ENCODE measurements at places on chromosomes 5 and 9.
A peak's percentile ranks its signal among the peaks of the same experiment; 100 is the strongest.

DNA sequence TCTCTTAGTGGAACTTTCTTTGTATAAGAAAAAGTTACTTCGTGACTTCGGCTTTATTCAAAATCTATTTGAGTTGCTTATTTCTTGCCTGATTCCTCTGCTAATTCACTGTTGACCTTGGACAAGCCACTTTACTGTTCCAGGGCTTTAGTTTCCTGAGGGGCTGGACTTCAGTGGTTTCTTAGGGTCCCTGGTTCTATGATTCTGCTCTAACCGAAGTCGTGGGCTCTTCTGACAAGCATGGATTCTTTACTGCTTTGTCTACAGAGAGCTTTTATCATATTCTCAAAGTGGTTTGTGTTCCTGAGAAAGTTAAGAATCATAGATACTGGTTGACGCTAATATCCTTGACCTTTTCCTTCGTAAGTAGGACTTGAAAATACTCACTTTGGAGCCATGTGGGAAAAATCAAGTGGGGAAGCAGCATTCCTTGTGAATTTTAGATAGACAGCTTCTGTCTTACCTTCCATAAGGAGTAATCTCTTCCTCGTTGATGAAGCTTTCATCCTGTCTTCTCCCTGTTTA, 21.1 kb downstream of the EXOSC2 start:
- no peak for DNase-seq

GRCh38 chr5:16935231-16936149, 598 bp downstream of the MYO10 start:
- DNase-seq: peak; percentile 76

DNA sequence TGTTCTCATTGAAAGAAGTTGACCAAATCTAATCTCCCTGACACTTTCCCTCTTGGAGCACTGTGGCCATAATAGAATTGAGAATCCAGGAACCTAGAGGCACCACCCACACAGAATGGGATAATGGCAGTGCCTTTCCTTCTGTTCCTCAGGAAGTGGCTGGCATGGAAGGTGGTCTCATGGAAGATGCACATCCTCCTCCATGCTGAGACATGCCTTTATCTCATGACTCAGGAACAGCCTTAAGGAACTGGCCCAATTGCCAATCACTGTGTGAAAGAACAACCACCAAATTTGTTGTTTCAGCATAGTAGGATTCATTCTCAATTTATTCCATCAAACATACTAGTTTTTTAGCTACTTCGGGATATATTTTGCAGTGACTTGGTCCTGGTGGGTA, 137.5 kb upstream of the RASGRF2 start:
- no peak for DNase-seq

DNA sequence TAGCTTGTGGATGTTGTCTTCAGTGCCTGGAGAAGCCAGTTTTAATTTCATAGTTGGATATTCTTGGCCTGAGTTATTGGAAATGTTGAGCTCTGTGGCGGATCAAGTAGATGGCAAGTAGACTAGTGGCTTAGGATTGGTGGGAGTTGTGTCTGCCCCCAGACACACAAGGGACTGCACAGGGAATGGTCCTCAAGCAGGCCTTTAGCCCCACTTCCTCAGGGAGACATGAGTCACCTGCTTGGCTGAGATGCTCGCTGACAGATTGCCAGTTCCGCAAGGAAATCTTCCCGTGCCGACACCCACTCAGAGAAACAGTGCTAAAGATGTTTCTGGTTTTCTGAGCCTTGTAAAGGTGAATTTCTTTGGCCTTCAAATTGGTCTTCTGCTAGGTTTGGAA, 18.8 kb upstream of the CATSPER3 start:
- DNase-seq: no peak

DNA sequence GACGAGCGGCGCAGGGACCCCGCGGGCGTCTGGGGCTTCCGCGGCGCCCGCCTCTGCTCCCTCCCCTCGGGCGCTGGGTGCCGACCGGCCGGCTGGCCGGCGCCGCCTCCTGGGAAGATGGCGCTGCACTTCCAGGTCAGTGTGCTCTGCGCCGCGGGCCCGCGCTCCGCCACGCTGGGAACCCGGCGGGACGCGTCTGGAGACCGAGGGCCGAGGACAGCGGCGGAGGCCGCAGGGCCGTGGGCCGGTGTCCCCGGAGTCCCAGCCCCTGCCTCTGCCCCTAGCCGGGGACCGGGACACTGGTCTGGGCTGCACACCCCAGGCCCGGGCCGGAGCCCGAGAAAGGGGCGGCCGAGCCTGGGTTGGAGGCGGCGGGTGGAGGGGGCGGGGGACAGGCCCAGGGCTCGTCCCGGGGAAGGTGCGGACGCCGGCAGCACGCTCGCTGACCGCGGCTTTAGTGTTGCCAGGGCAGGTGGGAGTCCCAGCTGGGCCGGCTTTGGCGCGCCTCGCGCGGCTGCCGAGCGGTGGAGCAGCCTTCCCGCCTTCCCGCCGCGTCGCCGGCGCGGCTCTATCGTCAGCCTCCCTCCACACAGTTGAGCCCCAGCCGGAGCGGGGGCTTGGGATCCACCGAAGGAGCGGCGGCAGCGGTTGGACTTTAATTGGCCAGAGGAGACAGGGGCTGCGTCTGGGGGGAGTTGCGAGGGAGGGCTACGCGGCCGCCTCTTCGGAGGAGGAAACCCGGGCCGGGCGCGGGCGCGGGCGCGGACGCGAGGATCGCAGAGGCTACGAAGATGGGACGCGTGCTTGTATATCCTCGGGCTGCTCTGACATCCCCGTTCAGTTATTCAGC, at the start of gene RANBP17:
TSS of gene RANBP17 (plus strand) at position 102 of the 850 bp plus-strand sequence.
- peak; percentile 58 for DNase-seq

DNA sequence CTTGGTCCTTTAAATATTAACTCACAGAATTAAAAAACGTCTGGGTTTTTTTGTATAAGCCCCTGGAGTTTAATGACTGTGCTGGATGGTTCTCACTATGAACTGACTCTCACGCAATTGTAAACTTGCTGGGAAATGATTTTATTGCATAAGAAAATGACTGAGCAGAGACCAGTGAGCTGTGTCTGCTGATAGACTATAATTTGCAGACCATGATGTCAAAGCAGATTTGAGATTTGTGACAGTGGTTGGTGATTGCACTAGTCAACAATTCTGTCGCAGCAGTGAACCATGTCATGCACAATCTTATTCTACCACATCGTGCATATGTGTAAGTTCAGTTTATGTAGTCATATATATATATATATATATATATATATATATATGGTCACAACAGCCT, 85.7 kb upstream of the C9orf72 start:
- no peak for DNase-seq

- DNase-seq: no peak
Observed at GRCh38 chr9:13608451-13608850, 329.0 kb upstream of the MPDZ start.

DNA sequence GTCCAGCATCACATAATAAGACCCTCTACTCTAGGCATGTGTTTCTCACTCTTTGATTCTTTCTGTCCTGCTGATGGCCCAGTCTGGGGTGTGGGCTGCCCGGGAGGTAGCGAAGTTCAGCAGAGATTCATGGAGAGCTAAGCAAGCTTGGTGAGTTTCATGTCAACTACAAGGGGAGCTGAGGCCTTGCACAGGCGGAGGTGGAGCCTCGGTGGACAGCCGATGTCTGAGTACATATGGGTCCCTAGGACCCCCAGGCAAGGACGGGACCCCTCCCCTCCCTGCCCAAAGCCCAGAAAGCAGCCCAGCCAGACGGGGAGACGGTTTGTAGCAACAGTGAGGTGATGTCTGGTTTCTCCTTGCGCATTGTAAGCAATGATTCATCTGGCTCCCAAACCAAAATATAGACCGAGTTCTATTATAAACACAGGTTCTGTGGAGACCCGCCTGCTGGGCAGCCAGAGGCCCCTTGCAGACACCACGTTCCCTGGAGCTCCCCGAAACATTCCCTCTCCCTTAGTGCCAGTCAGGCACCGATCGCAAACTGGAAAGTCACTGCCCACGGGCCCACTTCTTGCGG, 45.5 kb downstream of the COL27A1 start:
- DNase-seq: no peak

DNA sequence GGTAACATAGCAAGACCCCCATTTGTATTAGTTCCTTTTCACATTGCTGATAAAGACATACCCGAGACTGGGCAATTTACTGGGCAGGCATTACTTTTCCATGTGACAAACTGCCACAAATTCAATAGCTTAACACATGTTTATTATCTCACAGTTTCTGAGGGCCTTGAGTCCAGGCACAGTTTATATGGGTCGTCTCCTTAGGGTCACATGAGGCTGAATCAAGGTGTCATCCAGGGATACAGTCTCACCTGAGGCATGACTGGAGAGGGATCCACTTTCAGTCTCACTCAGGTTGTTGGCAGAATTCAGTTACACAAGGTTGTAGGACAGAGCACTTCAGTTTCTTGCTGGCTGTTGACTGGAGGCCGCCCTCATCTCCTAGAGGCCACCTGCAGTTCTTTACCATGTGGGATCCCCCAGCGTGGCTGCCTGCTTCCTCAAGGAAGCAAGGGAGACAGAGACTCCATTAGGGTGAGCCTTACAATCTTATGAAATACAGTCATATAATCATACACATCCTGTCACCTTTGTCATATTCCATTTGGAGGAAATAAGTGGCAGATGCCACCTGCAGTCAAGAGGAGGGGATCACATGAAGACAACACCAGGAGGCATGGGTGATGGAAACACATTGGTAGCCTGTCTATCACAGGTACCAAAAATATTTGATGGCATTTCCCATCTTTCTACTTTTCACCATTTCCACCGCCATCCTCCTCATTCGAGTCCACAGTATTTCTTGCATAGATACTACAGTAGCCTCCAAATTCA, 15.1 kb upstream of the ERAP1 start:
- no peak for DNase-seq

DNA sequence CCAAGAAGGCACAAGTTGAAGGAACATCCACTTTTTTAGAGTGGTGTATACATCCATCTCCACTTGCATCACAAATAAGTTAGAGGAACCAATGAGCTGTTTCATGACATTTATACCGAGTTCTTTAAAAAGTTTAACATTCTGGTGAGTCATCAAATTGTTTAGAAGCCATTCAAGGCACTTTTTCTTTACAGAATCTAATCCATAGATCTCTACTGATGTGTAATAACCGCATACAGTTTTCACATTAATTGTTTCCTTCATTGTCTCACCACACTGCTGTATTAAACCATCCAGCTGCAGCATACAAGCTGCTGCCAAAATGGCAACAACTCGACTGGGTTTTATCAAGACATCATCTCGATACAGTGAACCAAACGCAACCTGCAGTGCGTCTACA, 744 bp downstream of the GMCL2 start:
- no peak for DNase-seq

- no peak for DNase-seq
Observed at GRCh38 chr9:91187311-91187964, 174.3 kb downstream of the AUH start.

GRCh38 chr5:756171-756570, 28.4 kb downstream of the ZDHHC11B start:
- DNase-seq: peak; percentile 58

- DNase-seq: no peak
Observed at GRCh38 chr5:136639616-136640015, 274.3 kb upstream of the TRPC7 start.

DNA sequence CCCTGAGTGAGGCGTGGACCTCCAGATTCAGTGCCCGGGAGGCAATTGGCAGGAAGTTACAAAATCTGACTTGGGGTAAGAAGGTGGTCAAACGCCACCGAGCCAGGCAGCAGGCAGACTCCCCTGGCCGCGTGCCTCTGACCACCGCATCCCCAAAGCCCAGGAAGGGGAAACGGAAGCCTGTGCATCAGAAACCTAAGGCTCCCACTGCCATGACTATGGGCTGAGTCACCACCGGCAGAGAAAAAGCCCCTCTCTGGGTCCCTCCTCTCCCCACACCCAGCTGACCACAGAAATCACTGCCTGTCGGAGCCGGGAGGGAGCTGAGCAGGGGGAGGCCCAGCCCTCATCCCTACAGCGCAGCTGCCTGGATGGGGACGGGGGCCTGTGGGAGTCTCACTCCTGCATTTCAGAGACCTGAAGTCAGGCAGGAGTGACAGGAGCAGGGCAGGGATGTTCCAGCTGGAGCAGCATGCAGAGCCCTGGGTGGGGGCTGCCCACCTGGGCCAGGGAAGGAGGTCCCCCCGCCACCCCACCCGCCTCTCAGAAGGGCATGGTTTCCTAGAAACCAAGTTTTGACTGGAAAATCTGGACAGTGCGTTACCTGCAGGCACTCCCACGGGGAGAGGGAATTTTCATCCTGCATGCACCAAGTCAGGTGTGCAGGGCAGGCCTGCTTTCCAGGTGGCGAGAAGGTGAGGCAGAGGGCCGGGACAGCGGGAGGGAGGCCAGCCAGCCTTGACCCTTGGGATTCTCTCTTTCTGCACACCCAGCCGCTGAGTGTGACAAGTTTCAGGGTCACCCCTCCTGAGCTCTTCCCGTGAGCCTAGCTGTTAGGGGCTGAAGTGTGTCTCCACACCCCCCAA, 68.2 kb downstream of the LRSAM1 start:
- peak; percentile 65 for DNase-seq

- peak; percentile 54 for DNase-seq
Observed at GRCh38 chr5:10330511-10331230, 22.8 kb upstream of the MARCHF6 start.

GRCh38 chr9:2613730-2614271, 7.8 kb upstream of the VLDLR start:
- no peak for DNase-seq

DNA sequence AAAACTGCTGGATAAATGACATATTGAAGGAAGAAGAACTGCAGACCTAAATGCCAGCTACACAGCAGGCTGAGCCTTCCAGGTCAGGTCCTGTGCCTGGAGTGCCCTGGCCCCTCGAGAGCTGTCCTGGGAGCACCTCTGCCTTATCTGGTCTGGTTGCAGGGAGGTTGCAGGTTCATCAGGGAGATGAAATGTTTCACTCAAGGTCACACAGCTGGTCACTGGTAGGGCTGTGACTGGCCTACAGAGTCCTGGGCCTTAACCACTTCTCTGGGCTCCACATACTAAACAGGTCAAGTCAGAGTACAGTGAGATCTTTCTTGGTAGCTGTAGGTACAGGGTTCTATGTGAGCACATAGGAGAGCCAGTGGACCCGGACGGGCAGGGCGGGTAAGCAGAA, 16.7 kb downstream of the GALNT10 start:
- DNase-seq: no peak

GRCh38 chr9:14960881-14961280, 50.7 kb upstream of the FREM1 start:
- DNase-seq: no peak

GRCh38 chr9:134071149-134071548, 3.3 kb upstream of the BRD3 start:
- DNase-seq: no peak

GRCh38 chr5:73419465-73420390, 28.8 kb downstream of the FOXD1 start:
- DNase-seq: peak; percentile 90
